ENCODE measurements at places on chromosomes 2 and 18.

DNA sequence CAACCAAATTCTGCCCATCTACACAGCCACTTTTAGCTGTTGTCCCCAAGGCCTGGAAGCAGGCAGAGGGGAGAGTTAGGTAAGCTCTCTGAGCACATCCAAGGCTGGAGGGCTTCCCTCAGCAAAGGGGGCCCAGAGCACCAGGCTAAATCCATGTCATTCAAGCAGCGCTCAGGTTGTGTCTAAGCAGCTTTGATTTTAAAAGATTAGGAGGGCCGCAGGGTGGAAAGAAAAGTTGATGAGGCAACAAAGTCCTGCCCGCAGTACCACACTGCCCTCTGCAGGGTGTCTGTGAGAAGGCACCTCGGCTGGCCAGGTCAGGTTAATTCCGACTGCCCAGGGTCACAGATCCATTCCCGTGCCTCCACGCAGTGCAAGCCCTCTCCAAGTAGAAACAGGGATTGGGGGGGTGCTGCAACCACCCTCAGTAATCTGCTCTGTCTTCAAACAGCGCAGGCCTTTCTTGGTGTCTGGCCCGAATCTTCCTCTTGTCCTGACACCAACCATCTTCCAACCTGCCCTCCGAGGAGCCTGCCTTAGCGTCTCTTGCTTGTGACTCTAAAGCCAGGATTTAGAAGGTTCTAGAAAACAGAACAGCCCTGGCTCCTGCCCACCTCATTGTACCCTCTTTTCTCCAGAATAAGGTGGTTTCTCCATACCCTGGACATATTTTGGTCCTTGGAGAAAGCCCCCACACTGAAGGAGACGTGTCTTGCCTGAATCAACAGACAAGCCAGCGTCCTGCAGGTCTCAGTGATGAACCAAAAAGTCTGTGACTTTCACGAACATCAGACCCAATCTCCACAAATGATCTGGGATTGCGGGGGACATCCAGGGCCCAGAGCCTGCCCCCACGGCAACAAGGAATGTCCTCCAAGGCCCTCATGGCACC lies 289.2 kb downstream of the TNS1 start:
- DNase-seq, result peak; percentile 67

GRCh38 chr2:237774811-237775553 lies 23.6 kb upstream of the RBM44 start:
- DNase-seq, result peak; percentile 50

- peak; percentile 21 for DNase-seq
These were observed 255.9 kb downstream of the NEDD4L start for GRCh38 chr18:58299936-58300335.

DNA sequence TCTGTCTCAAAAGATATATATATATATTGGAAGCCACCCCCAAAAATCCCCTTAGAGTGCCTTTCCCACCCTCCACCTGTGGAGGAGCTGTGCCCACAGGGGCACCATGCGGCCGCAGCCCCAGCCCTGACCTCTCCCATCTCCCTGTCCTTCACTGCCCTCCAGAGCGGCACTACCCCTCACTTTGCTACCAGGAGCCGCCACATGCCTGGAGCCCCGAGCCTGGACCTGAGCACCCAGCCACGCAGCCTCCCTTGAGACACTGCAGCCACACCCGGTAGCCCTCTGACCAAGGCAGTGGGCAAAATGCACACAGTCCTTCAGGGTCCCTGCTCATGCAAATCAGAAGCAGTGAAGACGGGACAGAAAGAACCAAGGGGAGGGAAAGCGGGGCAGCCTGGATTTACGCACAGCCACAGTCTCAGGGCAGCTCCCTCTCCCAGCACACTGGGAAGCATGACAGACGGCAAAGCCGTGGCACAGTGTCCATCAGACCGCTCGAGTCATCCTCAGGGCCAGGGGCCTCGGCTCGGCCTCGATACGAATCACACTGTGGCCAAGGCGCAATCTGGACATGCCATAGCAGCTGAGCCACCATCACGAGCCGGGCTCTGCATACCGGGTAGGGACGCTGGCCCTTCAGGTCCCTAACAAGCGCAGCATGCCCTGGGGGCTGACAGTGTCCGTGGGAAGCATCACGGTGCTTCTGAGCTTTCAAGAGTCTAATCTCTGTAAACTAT lies 10.1 kb downstream of the HDAC4 start:
- no peak for DNase-seq

DNA sequence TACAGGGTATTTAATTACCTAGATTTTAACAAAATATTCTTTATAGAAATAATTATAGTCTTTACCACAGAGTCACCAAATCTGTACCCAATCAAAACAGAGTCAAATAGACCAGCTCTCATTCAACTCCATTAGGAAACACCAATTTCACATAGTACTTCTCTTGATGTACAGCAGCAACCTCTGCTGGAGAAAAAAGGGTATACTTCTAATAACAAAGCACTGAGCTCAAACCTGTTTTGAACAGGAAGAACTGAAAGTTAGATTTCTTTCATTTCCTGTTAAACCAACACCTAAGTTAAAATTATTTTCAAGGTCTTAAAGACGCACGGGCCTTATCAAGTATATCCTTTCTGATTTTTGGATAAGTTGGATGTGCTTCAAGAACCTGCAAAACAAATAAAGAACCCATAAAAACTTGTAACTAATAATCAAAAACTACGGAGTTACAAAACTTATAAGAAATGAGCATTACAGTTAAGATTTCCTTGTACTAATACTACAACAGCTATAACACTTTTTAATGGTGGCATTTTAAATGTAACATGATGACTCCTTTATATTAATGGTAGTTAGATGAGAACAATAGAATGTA lies 79.0 kb downstream of the TTC21B start:
- DNase-seq, result no peak

DNA sequence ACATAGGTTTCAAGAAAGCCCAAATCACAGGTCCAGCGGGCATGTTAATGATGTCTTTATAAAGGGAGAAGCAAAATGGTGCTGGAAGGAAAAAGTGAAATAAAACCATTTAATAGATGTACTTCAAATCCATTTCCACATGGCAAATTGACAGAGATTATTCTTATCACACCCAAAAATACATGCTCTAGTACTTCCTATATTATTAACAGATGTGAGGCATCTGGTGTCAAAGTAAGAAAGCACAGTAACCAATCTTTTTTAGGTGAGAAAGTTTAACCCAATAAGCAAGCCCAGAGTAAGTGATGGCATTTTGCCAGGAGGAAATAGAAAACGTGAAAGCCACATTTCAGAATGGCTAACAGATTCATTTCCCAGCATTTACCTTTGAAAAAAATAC lies 128.0 kb downstream of the ABCA12 start:
- no peak for DNase-seq

GRCh38 chr2:61967262-61967661 lies 61.8 kb downstream of the COMMD1 start:
- no peak for DNase-seq

DNA sequence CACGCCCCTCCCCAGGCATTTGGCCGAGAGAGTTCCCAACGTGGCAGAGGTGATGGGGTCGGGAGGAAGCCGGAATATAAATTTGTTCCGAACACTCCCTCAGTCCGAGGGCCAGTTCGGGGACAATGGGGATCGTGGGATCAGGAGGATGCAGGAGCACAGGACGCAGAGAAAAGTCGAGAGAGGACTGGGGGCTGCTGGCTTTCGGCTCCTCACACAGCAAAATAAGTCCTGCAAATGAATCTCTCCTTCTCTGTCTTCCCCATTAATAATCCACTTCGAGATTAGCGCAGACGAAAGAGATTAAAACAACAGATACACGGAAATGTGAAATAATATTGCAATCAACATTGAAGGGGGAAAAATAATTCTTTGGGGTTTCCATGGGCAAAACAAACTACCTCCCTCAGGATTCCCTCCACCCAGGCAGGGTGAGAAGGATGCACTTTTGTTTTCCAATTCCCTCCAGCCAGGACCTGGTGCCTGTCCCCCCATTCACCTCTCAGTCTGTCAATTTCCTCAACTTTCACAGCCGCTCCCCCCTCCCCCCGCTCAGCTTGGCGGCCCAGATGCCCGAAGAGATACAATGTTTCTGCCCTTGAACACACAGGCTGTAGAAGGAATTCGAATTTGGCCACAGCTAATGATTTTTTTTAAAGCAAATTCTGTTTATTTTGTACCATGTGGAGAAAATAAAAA lies 3.1 kb upstream of the ZEB2 start:
- DNase-seq, result no peak

DNA sequence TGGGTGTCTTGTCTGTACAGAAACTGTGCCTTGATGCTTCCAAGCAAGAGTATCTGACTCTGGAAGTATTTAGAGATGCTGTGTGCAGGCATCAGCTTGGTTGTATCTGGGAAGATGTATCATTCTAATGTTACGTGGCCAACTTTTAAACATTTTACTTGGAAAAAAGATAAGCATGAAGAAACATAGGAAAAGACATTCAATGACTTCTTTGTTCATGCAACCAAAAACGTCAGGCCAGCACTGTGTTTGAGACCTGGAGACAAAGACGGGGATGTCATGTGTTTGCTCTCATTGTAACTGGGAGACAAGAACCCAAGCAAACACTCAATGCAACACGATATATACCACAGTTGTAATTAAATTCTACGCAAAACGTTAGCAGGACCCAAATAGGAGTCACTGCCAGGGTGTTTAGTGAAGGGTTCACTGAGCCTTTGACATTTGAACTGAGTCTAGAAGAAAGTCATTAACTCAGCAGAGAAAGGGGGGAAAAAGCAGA lies 8.9 kb upstream of the SESTD1 start:
- DNase-seq, result no peak

All from HAP-1 (cell line).